ENCODE measurements at places on chromosomes 2 and 18.

- no peak for DNase-seq
Observed at GRCh38 chr2:161117506-161117905, 42.7 kb upstream of the TANK start.

GRCh38 chr2:122391726-122392125 lies 636.3 kb downstream of the TSN start:
- DNase-seq, result no peak

DNA sequence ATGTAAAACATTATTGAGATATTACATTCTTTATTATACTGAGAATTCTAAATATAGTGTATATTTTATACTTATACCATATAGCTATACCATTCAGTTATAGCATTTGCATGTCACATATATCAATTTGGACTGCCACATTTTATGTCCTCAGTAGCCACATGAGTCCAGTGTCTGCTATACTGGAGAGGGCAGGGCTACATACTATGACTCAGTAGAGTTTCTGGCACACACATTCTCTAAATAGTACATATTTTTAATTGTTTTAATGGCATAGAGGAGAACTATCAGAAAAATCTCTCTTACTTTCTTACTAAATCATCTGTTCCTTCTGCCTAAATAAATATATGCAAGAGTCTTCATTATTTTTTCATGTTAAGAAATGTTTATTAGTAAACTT lies 55.4 kb upstream of the COL5A2 start:
- no peak for DNase-seq

- DNase-seq, result peak; percentile 96
Observed at GRCh38 chr2:216371721-216372702, at the start of gene MARCHF4. TSS of gene MARCHF4 (minus strand) at chr2:216372483. CDS start at chr2:216370260, 2,223 bp downstream.

DNA sequence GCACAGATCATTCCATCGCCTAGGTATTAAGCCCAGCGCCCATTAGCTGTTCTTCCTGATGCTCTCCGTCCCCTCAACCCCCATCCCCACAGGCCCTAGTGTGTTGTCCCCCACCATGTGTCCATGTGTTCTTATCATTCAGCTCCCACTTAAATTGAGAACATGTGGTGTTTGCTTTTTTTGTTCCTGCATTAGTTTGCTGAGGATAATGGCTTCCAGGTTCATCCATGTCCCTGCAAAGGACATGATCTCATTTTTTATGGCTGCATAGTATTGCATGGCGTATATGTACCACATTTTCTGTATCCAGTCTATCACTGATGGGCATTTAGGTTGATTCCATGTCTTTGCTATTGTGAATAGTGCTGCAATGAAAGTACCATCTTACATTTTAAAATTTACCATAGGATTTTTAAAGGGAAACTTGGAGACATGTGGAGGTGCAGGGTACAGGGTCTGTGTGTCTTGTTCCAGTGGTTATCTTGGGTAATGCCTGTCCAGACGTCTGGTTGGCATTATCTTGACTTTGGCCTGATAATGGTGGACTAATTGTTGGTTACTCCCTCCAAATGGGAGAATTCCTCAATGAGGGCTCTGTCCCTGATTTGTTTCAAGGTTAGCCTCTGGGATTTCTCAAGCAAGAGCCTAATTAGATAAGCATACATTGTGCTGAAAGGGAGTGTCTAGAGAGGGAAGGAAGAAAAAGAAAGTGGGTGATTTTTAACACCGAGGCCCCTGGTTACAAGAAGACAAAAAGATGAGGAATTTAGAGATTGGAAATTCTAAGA lies 21.6 kb downstream of the KLHL23 start:
- no peak for DNase-seq

- DNase-seq, result peak; percentile 12
Observed at GRCh38 chr2:154425994-154426393, 272.5 kb upstream of the KCNJ3 start.

DNA sequence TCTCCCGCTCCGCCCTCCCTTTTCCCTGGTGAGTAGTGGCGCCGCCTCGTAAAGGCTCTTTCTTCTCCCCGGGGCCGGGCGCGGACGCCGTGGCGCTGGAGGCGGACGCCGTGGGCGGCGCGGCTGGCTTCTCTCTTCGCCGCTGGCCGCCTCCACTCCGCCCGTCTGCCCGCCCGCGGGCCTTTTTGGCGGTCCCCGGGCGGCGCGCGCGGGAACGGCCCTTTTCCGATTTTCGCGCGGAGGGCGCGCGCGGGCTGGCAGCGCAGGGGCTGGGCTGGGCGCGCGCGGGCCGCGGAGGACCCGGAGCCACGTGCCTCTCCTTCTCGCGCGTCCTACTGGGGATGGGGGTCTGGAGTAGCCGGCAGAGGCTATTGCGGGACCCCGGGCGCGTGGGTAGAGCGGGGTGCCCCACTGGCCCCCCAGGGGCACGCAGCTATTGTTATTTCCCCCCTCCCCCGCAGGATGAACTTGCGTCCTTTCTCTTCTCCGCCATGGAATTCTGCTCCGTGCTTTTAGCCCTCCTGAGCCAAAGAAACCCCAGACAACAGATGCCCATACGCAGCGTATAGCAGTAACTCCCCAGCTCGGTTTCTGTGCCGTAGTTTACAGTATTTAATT lies 472 bp downstream of the SLC20A1 start:
- no peak for DNase-seq

GRCh38 chr2:122422384-122422991 lies 667.0 kb downstream of the TSN start:
- DNase-seq, result no peak

GRCh38 chr18:2923464-2923863 lies 76.7 kb downstream of the EMILIN2 start:
- no peak for DNase-seq
